Activated CD8-positive, alpha-beta memory T cell treated with anti-CD3 and anti-CD28 coated beads, Interleukin-2, amount 10 ng/mL, durations not matched to agents 7 days and 5 days (primary cell): ENCODE measurements at places on chromosomes 7 and 10. TPM values are rescaled to one million over a fixed set of nuclear protein-coding genes. Genes with fewer than 3 reads are reported as not detected.

Gene UBTD1
- 0.88 TPM for total RNA-seq

Gene TBX20
- total RNA-seq = not detected

Gene UCN3
- not detected for total RNA-seq

Gene FGFBP3
- 1.9 TPM for total RNA-seq

Gene IL15RA
- 31.7 TPM for total RNA-seq

Gene LRRN3
- total RNA-seq = 82.3 TPM

Gene HECW1
- total RNA-seq = not detected

Gene CALD1
- total RNA-seq = 0.47 TPM

Gene BLNK
- not detected for total RNA-seq

Gene RGR
- total RNA-seq = not detected

Gene GRM3
- not detected for total RNA-seq

Gene GNGT1
- total RNA-seq = not detected

Gene PIP
- total RNA-seq = not detected

Gene NT5C3A
- 81.4 TPM for total RNA-seq

Gene ADCYAP1R1
- total RNA-seq = not detected

Gene CDH23
- 0.16 TPM for total RNA-seq

Gene MYO1G
- total RNA-seq = 502 TPM

Gene CALML5
- total RNA-seq = not detected

Gene KEL
- 0.70 TPM for total RNA-seq

Gene HOXA10
- not detected for total RNA-seq
